Fibroblast of skin of abdomen (primary cell): ENCODE measurements at places on chromosomes 7 and 10.

GRCh38 chr7:144830811-144831210 is 5.0 kb downstream of the TPK1 start:
- DNase-seq = peak; percentile 62

DNA sequence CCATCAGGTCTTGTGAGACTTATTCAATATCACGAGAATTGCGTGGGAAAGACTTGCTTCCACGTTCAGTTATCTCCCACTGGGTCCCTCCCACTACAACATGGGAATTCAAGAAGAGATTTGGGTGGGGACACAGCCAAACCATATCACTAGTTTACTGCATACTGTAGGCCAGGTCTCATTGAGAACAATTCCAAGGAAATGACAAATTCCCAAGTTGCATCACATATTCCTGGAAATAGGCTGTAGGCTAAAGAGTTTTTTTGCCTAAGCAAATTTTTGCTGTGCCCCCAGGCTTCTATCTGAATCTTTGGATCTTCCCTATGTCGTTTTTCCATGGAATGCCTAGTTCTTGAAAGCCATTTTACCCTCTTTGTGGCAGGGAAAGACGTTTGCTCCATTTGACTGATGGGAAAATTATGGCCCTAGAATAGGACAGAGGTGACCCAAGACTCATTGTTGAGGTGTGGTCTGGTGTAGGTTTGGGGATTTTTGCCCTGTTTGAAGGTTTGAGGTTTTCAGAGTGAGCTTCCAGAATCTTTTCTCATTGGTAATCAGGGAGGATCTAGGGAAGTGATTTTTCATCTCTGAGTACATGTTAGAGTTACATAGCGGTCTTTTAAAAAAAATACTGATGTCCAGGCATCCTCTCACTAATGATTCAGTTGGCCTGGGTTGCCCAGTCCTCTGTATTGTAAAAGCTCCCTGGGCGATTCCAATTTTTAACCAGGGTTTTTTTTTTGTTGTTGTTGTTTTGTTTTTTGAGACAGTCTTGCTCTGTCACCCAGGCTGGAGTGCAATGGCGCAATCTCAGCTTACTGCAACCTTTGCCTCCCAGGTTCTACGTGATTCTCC is 44.4 kb downstream of the TACR2 start:
- DNase-seq = peak; percentile 61

GRCh38 chr7:55189878-55190436 is 171.1 kb downstream of the EGFR start:
- DNase-seq = no peak

DNA sequence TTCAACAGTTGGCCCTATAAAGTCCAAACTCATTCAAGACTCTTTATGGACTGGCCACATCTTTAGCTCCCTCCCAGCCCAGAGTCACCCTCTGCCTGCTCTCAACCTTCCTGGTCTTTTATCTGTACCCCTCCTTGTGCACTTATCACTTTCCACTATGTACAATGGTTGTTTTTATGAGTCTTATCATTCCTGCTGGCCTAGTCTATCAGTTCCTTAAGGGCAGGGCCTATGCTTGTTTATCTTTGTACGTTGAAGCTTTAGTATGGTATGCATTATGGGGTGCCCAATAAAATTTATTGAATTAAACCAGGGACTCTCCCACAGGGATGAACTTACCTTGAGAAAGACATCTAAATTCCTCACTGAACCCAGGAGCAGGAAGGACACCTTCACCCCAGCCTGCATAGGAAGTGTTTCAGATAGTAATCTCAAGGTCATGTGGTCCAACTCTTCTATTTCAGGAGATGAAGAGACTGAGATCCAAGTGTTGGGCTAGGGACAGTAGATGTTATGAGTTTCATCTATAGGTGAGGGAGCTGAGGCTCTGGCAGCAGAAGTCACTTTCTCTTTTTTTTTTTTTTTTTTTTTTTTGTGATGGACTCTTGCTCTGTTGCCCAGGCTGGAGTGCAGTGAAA is 13.3 kb upstream of the PDCD4 start:
- DNase-seq = no peak

DNA sequence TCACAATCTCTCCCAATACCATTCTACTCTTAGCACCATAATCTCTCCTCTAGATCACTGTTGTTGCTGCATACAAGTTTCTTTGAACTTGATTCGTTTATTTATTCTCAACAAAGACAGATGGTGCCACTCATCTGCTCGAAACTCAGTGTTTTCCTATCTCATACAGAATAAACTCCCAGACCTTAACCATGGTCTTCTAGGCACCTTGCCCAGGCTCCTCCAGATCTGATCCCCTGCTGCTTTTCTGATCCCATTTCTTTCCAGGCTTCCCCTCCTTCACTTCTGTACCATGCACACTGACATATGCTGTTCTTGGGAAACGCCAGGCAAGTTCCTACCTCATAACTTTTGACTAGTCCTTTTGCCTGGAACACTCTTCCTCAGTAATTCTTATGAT is 645.7 kb downstream of the DNAJB9 start:
- DNase-seq = no peak

DNA sequence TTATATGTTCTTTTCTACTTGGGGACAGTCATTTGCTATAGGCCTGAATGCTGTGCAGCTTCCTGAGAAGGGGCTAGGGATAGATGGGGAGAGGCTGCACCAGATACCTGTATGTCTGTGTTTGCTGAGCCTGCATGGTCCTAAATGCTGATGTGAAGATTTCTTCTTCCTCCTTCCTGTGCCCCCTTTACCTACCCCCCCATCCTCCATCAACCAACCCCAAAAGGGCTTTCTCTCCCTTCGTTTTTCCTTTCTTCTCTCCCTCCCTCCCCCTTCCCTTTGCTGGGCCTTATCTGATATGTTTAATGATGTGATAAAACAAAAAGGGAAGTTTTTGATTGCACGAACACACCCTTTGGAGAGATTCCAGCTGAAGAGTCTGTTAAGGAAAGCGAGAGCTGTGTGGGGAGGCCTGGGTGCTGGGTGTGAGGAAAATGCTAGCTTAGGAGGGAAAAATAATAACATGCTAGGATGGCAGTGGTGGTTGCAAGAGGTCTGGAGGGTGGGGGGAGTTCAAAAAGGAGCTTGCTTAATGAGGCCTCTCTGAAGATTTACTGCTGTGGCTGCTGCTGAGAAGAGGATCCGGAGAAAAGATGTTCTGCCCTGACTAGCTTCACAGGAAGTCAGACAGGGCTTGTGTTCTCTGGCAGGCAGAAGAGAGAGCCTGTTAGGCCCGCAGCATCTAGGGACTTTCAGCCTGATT is 101.8 kb downstream of the SAMD9 start:
- DNase-seq = peak; percentile 76

DNA sequence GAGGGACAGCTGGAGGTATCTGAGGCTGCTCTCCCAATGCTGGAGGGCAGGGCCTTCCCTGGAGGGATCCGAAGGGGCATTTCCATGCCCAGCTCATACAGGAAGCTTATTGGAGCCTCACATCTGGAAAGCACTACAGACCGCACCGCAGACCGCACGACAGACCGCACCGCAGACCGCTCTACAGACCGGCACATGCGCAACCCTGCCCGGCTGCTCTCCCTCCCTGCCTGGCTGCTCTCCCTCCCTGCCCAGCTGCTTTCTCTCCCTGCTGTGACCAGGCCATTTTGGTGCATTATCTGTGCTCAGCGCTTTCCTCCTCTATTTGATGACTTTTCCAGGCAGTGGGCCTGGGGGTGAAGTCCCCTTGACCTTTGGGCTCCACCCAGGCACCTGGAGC is 39.6 kb upstream of the EN2 start:
- no peak for DNase-seq

- DNase-seq = no peak
Measured at GRCh38 chr10:100330079-100330478, at the start of gene PKD2L1. Gene PKD2L1 (minus strand): TSS chr10:100330228. CDS start chr10:100330103, 125 bp downstream.

DNA sequence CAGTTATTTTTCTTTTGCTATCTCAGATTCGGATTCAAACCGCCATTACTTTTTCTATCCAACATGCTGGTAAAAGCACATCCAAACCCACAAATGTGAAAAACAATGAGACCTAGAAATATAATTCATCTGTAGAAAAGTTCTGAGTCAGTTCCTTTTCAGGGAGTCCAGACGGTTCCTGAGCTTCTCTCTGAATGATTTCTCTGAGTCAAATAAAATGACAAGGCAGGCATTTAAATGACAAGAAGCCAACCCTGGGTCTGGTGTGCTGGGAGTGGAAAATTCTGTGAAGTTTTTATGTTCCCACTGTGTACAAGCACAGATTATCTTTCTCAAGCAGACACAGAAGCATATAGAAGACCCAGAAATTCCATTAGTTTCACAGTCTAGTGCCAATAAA is 96.3 kb upstream of the ANKRD1 start:
- no peak for DNase-seq

DNA sequence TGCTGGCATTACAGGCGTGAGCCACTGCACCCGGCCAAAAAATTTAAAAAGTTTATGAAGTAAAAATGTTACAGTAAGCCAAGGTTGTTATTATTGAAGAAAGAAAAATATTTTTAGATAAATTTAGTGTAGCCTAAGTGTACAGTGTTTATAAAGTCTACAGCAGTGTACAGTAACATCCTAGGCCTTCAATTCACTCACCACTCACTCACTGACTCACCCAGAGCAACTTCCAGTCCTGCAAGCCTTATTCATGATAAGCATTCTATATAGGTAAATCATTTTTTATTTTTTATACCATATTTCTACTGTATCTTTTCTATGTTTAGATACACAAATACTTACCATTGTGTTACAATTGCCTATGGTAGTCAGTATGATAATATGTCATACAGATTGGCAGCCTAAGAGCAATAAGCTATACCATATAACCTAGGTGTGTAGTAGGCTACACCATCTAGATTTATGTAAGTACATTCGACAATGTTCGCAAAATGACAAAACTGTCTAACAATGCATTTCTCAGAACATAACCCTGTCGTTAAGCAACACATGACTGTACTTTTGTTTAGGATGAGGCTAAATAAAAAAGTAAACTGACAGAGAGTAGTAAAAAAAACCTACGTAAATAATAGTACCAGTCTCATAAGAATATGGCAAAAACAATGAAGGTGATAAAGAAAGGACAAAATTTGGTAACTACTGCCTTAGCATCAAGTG is 77.8 kb upstream of the FAM133B start:
- DNase-seq = peak; percentile 37

DNA sequence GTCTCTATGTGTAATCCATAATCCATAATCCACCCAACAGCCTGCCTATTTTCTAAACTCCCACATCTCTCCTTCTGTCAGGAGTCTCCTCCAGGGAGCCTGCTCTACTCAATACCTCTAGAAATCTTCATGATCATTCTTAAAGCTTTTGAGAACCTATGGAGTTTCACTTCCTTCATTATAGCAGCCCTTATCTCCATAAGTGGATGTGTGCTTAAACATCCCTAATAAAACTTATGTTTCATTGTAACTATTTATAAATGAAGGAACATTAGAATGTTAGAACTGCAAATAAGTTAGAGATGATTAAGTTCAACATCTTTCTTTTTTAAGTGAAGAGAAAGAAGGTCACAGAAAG is 8.5 kb downstream of the CPED1 start:
- DNase-seq = no peak

DNA sequence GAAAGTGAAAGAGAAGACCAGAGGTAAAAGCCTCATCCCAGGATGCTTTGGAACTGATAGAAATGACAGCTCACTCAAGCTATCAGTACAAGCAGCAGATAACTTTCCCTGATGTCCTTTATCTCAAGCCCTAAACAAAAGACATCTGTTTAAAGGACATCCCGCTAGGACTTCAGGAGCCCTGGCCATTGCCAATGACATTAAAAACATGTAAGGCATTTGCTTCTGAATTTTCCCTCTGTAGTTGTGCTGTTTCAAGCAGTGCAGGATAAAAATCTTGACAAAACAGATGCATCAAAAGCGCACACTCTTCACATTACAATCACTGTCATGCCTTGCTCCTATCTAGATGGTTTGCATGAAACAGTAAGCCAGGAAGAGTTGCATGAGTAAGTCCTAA is 159.8 kb downstream of the AOAH start:
- DNase-seq = no peak

- peak; percentile 12 for DNase-seq
Measured at GRCh38 chr10:129756912-129757901, 206.9 kb downstream of the EBF3 start.
